ENCODE measurements at places on chromosomes 6 and 20.

DNA sequence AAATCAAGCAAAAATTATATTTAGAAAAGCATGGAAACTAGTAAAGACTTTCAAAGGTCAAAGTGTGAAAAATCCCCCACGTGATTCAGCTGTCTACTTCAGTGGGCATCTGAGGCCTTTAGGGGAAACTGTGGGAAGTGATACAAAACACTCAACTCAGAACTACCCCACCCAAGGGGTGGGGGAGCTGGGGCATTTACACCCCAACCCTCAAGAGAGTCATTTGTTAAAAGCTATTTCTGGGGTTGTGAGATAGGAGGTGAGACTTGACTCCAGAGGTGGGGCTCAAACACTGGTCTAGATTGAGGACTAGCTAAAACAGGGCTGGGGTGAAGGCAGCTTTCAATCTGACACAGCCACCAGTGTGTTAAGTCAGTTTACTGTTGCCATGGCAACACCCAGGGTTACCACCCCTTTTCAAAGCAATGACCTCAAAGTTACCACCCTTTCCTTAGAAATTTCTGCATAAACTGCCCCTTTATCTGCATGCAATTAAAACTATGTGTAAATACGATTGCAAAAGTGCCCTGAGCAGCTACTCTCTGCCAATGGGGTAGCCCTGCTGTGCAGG is 9.9 kb upstream of the GTSF1L start:
- peak; percentile 93 for ATAC-seq

GRCh38 chr6:13834790-13835189 is 20.4 kb upstream of the MCUR1 start:
- ATAC-seq, result no peak

- ATAC-seq, result no peak
Measured at GRCh38 chr6:47653706-47654105, 44.7 kb upstream of the ADGRF4 start.

DNA sequence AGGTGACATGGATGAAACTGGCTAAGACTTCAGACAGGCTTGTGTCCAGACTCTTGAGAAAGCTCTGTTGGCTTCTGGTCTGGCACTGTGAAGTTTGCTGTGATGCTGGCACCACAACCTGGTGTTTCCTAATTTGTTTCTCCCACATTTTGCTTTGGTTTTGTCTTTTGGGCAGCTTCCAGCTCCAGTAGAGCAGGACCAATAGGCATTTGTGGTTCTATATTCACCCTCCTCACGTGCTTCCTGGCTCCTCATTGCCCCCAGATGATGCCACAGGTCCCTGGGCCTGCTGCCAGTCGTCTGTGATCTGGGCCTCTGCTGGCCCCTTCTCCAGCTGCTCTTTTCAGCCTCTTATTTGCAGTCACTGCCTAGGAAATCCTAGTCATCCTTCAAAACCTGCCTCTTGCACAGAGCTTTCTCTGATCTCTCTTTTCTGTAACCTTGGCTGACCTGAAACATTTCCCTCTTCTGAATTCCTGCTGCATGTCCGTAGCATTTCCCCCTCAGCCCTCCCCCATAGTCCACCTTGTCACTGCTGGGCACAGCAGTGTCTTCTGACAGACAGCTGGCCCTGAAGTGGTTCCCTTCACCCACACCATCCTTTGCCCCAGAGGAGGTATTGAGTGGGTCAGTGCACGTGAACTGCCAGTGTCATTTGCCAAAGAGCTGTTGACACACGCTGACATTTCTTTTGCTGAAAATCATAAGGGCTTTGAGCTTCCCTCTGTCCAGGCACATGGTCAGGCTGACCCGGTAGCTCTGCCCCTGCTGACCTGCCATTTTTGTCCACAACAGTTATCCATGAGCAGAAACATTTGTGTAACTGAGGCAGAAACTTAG is 63.0 kb downstream of the PTPN1 start:
- ATAC-seq, result no peak

DNA sequence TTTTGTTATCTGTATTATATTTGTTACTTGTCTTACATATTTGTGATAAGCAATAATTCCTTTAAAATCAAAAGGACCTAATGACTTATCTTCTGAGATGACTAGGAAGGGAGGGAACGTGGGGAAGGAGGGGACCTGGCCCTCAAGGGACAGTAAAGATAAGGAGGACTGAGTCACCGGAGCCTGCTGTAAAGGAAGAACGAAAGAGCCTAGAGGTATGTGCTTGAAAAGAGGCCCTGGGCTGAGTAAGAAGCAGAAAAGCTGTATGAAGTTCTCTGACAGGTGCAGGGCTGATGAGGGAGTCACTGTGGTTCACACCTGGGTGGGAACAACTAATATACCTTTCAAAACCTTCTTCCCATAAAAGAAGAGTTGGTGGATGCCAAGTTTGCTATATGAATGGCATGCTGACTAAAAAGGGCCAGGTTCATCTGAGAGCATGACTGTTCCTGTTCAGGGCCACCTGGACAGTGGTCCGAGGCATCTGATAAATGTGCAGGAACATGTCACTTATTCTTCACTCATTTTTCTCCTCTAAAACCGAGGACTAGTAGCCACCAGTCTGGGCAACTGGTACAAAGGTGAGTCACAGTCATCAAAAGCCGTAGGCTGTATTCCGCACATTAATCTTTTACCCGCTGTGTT is 111.3 kb downstream of the TNFAIP3 start:
- peak; percentile 88 for ATAC-seq

DNA sequence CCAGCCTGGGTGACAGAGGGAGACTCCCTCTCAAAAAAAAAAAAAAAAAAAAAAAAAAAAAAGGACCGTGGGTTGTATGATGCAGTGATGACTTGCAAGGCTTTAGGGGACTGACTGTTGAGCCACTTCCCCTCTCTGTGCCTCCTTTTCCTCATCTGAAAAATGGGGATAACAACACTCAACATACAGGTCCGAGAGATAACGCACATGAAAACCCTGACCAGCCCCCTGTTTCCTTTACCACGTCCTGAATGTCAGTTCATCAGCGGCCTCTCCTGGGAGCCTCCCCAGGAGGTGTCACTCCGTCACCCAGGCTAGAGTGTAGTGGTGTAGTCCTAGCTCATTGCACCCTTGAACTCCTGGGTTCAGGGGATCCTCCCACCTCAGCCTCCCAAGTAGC is 3.9 kb downstream of the SLA2 start:
- ATAC-seq, result no peak

DNA sequence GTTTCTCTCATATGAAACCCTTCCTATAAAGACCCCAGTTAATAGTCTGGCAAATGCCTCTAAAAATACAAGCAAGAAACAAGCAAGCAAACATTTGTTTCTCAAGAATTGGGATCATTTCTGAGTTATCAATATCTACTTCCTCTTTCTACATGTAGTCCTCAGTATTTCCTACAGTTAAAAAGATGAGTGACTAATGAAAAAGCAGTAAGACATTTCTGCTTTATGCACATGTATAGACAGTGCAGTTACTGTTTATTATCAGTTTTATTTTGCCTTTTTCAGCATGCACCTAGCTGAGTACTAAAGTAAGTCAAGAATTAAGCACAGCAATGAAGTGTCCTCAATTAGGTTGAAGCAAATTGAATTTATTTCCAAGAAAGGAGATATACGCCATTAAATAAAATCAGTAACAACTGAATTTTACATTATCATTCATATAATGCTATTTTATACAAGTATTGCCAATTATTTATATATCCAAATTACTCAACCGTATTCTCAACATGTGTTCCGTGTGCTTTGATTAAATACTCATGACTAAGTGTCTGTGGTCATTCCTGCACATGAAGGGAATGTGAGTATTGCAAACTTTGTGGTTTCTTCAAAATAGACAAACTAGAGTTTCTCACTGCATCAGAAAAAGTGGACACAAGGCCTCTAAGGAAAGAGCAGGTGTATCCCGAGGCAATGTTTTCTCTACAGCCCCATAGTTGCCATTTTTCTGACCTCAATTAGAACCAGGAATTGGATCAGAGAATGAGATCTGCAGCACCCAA is 159.3 kb upstream of the MARCKS start:
- ATAC-seq, result no peak

- ATAC-seq, result no peak
Measured at GRCh38 chr20:1805161-1805581, 90.0 kb upstream of the SIRPA start.

DNA sequence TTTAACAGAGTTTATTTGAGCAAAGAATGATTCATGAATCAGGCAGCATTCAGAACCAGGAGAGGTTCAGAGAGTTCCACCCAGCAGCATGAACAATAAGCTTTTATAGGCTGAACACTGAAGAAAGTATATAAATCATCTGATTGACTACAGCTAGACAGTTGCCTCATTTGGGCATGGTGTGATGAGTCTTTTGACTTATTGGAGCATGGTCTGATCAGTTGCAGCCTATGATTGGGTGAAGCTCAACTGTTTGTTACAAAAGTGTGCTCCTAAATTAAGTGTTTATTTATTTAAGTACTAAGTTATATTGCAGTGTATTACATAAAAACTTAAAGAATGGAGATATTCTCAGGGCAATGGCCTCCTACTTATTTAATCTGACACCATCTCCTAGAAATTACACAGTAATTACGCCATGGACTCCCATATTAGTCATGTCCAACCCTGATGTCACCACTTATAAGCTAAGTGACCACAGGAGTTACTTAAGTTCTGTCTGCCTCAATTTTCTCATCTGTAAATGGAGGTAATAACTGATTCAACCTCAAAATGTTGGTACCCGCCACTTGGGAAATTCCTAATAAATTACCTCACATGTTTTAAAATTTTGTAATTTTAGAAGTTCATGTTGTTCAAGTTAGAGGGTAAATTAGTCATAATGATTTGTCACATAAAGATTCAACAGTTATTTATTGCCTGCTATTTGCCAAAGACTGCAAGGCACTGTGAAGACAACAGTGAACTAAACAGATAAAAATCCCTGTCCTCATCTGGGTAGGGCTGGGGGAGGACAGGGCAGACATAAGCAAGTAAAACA is 15.2 kb upstream of the ROS1 start:
- no peak for ATAC-seq

DNA sequence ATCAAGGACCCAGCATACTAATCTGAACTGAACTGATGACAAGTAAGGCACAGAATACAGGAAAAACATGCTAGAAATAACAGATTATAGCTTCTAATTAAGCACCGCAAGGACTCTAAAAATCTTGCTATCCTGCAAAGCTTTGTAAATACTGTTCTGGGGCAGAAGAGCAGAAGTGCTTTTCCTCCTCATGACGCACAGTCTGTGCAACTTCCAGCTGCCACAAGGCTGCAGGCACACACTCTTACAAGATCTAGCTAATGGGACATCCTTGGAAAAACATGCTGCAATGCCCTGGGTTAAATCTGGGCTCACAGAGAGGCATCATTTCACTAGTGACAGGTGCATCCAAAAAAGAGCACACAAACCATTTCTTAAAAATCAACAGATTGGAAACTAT is 188.6 kb downstream of the GJA10 start:
- ATAC-seq, result no peak

DNA sequence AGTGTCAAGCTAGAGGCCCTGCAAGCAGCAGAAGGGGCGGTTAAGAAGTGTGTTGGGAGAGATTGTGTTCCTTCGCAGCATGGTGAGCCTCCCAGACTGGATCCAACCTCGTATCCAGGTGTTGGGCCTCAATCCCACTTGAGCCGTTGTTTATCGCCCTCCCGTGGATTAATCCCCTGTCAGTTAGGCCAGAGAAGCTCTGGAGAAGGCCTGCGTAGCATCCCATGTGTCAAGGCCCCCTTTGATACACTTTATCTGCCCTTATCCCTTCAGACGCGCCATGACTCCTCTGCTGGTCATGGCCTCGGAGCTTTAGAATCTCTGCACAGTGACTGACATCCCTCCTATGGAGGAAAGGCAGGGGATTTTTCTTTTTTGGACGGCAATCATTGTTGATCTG is 181.0 kb downstream of the ZFP64 start:
- no peak for ATAC-seq

- no peak for ATAC-seq
Measured at GRCh38 chr20:59620860-59621505, 16.6 kb downstream of the PHACTR3 start.

- no peak for ATAC-seq
Measured at GRCh38 chr6:87636315-87636714, 46.4 kb downstream of the ORC3 start.

DNA sequence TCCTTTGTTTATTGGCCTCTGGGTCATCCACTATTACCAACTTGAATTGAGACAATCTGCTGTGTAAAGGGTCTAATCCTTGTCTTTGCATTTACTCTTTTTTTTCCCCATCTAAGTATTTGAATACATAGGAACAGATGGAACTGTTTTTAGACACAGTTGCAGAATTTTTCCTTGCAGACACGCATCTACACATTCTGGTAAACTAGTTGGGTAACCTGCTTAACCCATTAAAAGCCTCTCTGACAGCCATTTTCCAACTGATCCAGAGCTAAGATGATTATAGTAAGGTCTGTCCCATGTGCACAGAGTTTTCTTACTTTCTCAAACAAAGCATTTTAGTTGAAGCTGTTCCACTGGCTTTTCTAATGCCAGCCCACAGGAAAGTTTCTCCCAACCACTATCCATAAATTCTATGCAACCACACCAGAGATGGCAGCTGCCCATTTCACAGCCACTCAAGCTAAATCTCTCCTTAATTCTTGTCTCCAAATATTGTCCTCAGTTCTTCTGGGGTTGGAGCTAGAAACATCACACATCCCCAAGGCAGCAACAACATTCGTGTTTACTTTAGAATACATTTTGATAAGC is 492.1 kb downstream of the MAFB start:
- ATAC-seq, result no peak

- peak; percentile 58 for ATAC-seq
Measured at GRCh38 chr6:42279144-42279781, 61.6 kb upstream of the MRPS10 start.

- no peak for ATAC-seq
Measured at GRCh38 chr20:44410583-44411019, 55.1 kb downstream of the HNF4A start.

- no peak for ATAC-seq
Measured at GRCh38 chr20:64036346-64037198, 590 bp downstream of the C20orf204 start.

- ATAC-seq, result no peak
Measured at GRCh38 chr20:53571555-53572286, 21.9 kb downstream of the ZNF217 start.

GRCh38 chr6:33604941-33605854 is 15.9 kb upstream of the ITPR3 start:
- ATAC-seq, result no peak

DNA sequence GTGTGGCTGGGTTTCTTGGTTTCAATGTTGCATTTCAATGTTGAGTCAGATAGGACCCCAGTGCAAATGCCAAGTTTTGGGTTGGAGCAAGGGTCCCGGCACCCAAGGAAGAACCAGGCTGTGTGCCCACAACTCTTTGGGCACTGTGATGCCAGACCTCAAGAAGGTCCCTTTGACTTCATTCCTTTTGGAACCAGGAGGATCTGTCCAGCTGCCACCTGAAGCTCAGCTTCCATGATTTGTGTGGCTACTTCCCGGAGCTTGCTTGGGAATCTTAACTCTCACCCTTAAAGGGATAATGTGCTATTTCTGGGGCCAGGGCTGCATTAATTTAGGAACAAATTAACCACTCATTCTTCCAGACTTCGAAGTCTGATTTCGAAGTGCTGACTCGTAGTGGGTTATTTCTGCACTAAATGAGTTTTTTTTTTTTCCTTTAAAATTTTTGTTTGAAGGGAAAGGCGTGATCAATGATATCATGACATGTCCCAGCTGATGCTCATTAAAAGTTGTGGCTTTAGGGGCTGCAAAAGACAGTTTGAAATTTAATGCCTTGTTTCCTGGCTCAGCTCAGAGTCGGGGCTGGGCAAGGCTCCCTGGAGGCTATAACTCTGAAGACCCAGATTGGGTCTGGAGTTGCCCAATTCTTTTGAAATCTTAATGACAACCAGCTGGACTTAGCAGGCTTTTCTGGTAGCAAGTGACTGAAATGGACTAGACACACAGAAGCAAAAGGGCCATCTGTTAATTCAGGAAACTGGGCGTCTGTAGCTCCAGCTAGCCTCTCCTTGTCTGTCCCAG is 24.0 kb upstream of the PHACTR3 start:
- no peak for ATAC-seq

Data from activated CD4-positive, CD25-positive, alpha-beta regulatory T cell treated with anti-CD3 and anti-CD28 coated beads, Interleukin-2, amount 50 U/mL, for 24 hours (primary cell).